Hepatocyte (in vitro differentiated cells): ENCODE measurements at places on chromosomes 11 and 22. TPM values are rescaled to one million over a fixed set of nuclear protein-coding genes. Genes with fewer than 3 reads are reported as not detected.

The FOXRED2 gene
- 7.7 and 9.7 TPM in 2 replicates for polyA plus RNA-seq

The PRDX5 gene
- 517 and 542 TPM in 2 replicates for polyA plus RNA-seq

The CDC42BPG gene
- 3.1 and 5.5 TPM in 2 replicates for polyA plus RNA-seq

GRCh38 chr11:114163229-114163631 is 103.7 kb downstream of the ZBTB16 start:
- DNase-seq: peak; percentile 68
- H3K27ac ChIP-seq: peak overlapping the region; percentile 96
- H3K36me3 ChIP-seq: no peaks in the 10 kb centered on the region
- H3K27me3 ChIP-seq: no peaks in the 10 kb centered on the region
- no peak overlapping the region for H3K4me3 ChIP-seq
- peaks cover 83% of the 10 kb centered on the region for H3K4me1 ChIP-seq

DNA sequence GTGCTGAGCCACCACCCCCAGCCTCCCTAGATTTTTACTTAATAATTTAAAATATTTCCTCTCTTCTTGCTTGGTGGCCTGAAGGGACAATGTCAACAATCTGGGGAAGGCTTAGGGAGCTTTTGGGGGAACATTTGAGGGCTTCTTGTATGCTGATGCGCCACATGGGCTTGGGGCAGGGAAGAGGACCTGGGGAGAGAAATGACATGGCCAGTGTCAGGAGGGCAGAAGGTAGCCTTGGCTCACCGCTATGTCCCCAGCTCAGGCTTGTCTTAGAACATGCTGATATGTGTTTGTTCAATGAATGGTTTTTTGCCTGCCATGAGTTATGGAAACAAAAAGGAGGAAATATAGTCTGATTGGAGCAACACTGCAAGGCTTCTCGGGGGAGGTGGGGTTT is 51.6 kb downstream of the ST14 start:
- no peak for DNase-seq
- H3K4me1 ChIP-seq: peaks cover 3% of the 10 kb centered on the region
- H3K4me3 ChIP-seq: no peak overlapping the region
- H3K36me3 ChIP-seq: no peaks in the 10 kb centered on the region
- H3K27me3 ChIP-seq: no peaks in the 10 kb centered on the region

GRCh38 chr11:63405114-63405513 is 35.5 kb downstream of the SLC22A9 start:
- no peaks in the 10 kb centered on the region for H3K36me3 ChIP-seq
- H3K27me3 ChIP-seq: no peaks in the 10 kb centered on the region
- H3K4me1 ChIP-seq: no peaks in the 10 kb centered on the region
- no peak overlapping the region for H3K27ac ChIP-seq

GRCh38 chr11:2302306-2302895 is 588 bp downstream of the TSPAN32 start:
- peak; percentile 16 for DNase-seq
- H3K4me1 ChIP-seq: peaks cover 62% of the 10 kb centered on the region
- H3K4me3 ChIP-seq: no peak overlapping the region
- no peaks in the 10 kb centered on the region for H3K27me3 ChIP-seq

- peak; percentile 15 for DNase-seq
- H3K36me3 ChIP-seq: no peaks in the 10 kb centered on the region
- no peaks in the 10 kb centered on the region for H3K27me3 ChIP-seq
- peak overlapping the region; percentile 64 for H3K4me3 ChIP-seq
- H3K27ac ChIP-seq: peak overlapping the region; percentile 92
Measured at GRCh38 chr11:32584921-32585320, 1.3 kb downstream of the EIF3M start.

DNA sequence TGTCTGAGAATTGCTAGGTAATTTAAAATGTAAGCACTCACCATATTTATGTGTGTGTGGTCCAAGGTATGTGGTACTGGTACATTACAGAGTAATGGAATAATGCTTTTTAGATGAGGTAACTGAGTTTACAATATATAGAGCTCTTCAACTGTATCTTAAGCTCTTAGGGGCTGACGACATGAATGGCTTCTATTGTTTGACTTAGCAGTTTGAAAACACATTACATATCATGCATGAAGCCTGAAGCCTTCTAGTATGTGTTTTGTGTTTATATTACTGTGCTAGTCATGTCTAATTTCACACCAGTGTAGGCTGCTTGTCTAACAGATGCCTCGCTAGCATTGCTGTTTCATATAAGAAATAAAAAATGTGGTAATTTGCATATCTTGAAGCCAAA is 37.2 kb downstream of the GAS2 start:
- no peaks in the 10 kb centered on the region for H3K27me3 ChIP-seq
- peak overlapping the region; percentile 89 for H3K27ac ChIP-seq
- peaks cover 14% of the 10 kb centered on the region for H3K4me1 ChIP-seq
- peak; percentile 27 for DNase-seq

DNA sequence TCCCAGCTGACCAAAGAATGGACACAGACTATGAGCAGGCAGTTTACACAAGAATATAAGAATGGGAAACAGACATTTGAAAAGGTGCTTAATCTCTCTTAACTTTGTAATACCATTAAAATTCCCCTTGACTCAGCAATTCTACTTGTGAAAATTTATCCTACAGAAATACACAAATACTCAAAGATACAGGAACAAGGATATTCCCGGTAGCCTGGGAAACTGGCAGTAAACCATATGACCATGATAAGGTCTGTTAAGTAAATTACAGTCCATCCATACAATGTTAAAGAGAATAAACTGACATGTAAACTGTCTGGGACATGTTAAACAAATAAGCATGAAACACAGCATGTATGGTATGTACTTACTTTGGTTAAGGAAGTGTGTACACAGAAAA is 8.7 kb upstream of the MTFP1 start:
- no peak for DNase-seq
- no peaks in the 10 kb centered on the region for H3K27me3 ChIP-seq
- H3K27ac ChIP-seq: peak overlapping the region; percentile 74
- peaks cover 52% of the 10 kb centered on the region for H3K4me1 ChIP-seq
- no peak overlapping the region for H3K4me3 ChIP-seq

DNA sequence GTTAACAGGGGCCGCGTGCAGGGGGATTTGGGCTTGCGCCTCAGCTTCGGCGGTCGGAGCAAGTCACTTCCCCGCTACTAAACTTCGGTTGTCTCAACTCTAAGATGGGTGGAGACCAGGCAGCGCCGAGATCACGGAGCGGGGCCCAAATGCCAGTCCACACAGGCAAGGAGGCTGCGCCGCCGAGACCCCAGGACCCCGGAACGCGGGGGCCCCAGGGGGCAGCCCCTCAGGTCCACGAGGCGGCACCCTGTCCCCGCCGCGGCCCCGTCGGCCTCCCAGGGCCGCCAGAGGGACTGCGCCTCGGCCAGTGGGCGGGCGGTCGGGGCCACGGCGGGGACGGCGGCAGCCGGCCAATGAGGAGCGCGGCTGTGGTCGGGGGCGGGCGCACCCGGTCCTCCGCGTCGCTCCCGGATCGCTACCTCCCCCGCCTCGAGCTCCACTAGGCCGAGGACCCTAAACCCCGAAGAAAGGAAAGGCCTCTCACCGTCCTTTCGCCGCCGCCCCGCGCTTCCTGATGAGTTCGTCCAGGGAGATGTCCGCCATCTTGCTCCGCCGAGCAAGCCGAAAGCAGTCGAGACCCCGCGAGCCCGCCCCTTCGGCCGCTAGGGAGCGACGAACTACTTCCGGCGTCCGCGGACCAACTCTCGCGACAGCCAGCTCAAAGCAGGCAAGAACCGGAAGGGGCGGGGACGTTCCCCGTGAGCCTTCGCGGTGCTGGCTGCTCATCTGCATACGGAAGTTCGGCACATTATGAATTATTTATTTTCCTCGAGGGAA is at the start of gene POLDIP3:
TSS of gene POLDIP3 (minus strand) at position 572 of the 780 bp plus-strand sequence. CDS start at position 546, 26 bp downstream.
- H3K27me3 ChIP-seq: no peaks in the 10 kb centered on the region
- no peaks in the 10 kb centered on the region for H3K36me3 ChIP-seq
- H3K4me1 ChIP-seq: peaks cover 24% of the 10 kb centered on the region
- H3K4me3 ChIP-seq: peak within 1 kb of the TSS; percentile 75
